ENCODE measurements at places on chromosomes 6 and 20.

DNA sequence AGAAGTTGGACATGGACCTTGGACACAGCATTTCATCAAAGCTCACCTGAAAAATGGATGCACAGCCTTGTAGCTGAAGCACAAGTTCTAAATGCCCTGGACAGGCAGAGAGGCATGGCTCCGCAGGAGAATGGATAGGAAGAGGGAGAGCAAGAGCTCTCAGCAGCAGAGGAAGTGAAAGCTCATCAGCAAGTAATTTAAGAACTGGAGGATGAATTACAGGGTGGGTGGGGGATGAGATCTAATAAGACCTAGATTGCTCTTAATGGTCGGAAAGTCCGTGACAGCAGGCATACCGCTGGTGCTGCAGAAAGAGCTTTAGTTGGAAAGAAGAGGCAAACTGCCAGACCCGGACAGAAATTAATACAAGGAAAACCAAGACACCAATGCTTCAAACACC is 37.3 kb upstream of the SAYSD1 start:
- H3K27me3 ChIP-seq = no peaks in the 10 kb centered on the region
- no peak overlapping the region for H3K27ac ChIP-seq
- H3K4me3 ChIP-seq = no peak overlapping the region
- no peaks in the 10 kb centered on the region for H3K36me3 ChIP-seq

- H3K36me3 ChIP-seq = no peaks in the 10 kb centered on the region
- DNase-seq = no peak
- no peak overlapping the region for H3K27ac ChIP-seq
- no peaks in the 10 kb centered on the region for H3K4me1 ChIP-seq
Measured at GRCh38 chr6:136820561-136820960, 1.8 kb upstream of the PEX7 start.

GRCh38 chr6:124995131-124995530 is 32.9 kb downstream of the RNF217 start:
- DNase-seq = no peak
- H3K4me1 ChIP-seq = no peaks in the 10 kb centered on the region
- H3K36me3 ChIP-seq = no peaks in the 10 kb centered on the region
- H3K27ac ChIP-seq = no peak overlapping the region
- H3K4me3 ChIP-seq = no peak overlapping the region
- H3K27me3 ChIP-seq = no peaks in the 10 kb centered on the region

DNA sequence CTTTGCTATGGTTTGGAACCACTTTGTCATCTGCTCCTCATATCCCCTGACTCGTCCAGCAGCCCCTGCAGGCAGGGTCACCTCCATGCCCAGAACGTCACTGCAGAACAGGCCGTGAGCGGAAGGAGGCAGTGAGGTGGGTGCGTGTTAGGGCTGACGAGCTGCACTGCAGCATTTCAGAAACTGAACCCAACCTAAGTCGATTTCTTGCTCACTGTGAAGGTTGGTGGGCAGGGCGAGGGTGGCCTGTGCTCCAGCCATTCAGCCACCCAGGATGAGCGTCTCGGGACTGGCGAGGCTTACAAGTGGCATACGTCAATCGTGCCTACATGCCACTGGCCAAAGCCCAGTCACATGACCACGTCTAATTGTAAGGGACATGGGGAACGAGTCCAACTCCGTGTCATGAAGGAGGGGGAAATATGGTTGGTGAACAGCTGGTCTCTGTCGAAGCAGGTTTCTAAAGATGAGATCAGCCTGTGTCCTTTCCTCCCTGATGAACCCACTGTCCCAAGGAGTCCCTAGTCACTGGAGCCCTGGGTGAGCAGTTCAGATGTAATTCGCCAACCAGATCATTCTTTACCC is 289.1 kb downstream of the TAF4 start:
- no peak overlapping the region for H3K27ac ChIP-seq
- H3K27me3 ChIP-seq = no peaks in the 10 kb centered on the region
- no peaks in the 10 kb centered on the region for H3K36me3 ChIP-seq
- no peak overlapping the region for H3K4me3 ChIP-seq
- no peak for DNase-seq
- H3K4me1 ChIP-seq = no peaks in the 10 kb centered on the region

- H3K27me3 ChIP-seq = no peaks in the 10 kb centered on the region
- DNase-seq = no peak
- no peaks in the 10 kb centered on the region for H3K36me3 ChIP-seq
- H3K27ac ChIP-seq = no peak overlapping the region
- no peak overlapping the region for H3K4me3 ChIP-seq
Measured at GRCh38 chr20:38393259-38393658, 41.9 kb downstream of the SNHG17 start.
